AG09319 (cell line): ENCODE measurements at places on chromosomes 2 and 18.

GRCh38 chr2:34663314-34663713 is 1064.2 kb upstream of the FAM98A start:
- no peak for DNase-seq

- no peak for DNase-seq
These were observed 18.8 kb downstream of the TEX44 start for GRCh38 chr2:231611273-231612108.

GRCh38 chr2:1418566-1418965 is 5.3 kb downstream of the TPO start:
- no peak for DNase-seq

DNA sequence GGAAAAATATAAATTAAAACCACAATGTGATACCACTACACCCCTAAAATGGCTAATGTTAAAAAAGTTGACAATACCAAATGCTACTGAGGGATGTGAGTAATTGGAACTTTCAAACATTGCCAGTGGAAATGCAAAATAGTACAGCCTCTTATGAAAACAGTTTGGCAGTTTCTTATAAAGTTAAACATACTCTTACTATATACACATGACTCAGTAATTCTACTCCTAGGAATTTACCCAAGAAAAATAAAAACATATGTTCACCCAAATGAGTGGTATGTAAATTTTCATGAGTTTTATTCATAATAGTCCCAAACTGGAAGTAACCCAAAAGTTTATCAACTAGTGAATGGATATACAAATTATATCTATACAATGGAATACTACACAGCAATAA is 228.0 kb downstream of the CYP26B1 start:
- no peak for DNase-seq

DNA sequence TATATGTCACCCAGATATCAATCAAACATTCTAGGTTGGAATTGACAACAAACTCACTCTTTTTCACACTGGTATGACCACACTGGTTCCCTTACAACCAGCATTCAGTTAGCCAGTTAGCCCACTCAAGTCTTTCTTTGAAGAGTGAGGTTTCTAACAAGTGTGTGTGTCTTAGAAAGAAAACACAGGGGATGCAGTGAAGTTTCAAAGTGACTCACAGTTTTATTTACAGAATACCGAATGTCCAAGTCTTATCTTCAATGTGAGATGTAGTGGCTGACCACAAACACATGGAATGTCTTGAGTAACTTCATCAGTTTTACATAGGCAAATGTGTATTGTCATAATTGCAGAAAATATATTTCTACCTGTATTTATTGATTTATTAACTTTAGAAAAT is 274.7 kb upstream of the HNMT start:
- no peak for DNase-seq

- DNase-seq = no peak
These were observed 50.2 kb downstream of the EHD3 start for GRCh38 chr2:31284107-31284506.

- peak; percentile 4 for DNase-seq
These were observed 386.5 kb downstream of the DLGAP1 start for GRCh38 chr18:4068552-4069158.

- no peak for DNase-seq
These were observed 389.5 kb upstream of the NRP2 start for GRCh38 chr2:205292665-205293295.

GRCh38 chr18:22558945-22559385 is 141.2 kb upstream of the CTAGE1 start:
- no peak for DNase-seq

DNA sequence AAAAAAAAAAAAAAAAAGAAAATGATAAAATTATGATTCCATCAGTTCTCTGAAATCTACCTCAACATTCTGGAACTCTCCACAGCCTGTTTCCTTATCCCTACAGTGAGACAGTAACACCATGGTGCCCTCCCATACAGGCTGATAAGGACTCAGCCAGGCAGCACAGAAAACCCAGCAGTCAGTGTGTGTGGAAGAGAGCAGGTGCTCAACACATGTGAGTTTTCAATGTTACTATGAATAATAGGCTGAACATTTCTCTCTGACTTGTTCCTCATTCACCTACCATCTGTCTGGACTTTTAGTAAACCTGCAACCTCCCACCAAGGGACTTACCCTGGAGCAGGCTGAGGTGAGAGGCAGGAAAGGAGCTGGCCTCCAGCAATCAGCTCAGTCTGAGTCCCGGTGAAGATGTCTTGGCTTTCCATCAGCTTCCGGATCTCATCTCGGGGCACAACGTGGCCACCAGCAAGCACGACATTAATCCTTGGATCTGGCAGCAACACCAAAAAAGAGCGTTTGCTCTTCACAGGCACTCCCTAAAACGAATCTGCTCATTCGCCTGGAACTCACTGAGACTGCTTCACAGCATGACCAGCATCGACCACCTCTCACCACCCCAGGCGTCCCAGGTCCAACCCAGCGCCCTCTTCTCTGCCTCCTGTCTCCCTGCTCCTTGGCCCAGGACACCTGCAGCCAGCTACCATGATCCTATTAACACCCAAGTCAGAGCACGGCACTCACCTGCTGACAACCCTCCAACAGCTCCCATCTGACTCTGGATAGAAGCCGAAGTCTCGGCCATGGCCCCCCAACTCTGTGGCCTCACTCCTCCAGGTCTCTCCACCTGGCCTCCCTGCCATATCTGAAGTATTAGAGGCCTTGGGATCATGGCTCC is 16.5 kb downstream of the PASK start:
- DNase-seq = no peak

GRCh38 chr2:160309585-160309984 is 109.5 kb upstream of the ITGB6 start:
- no peak for DNase-seq

DNA sequence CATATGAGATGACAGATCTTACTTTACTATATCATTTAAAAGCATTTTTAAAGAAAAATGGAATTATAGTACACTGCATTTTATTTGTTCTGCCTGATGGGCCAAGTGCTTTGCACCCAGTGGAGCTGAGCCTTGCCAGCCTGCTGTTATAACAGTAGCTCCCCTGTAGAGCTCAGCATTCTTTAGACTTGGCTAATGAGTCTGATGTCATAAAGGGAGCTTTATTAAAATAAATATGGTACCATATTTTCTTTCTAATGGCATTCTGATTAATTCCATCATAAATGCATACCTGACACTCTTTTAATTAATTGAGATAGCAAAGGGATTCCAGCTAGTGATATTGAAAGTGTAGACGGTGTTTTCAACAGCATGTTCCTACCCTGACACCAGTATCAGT is 40.7 kb downstream of the PARD3B start:
- no peak for DNase-seq

- no peak for DNase-seq
These were observed 10.1 kb downstream of the UGP2 start for GRCh38 chr2:63851691-63852311.

GRCh38 chr2:181483211-181483610 is 26.0 kb downstream of the ITGA4 start:
- DNase-seq = no peak

GRCh38 chr2:19860022-19860421 is 41.8 kb downstream of the TTC32 start:
- no peak for DNase-seq

GRCh38 chr18:42048158-42048557 is 93.1 kb downstream of the PIK3C3 start:
- peak; percentile 58 for DNase-seq

DNA sequence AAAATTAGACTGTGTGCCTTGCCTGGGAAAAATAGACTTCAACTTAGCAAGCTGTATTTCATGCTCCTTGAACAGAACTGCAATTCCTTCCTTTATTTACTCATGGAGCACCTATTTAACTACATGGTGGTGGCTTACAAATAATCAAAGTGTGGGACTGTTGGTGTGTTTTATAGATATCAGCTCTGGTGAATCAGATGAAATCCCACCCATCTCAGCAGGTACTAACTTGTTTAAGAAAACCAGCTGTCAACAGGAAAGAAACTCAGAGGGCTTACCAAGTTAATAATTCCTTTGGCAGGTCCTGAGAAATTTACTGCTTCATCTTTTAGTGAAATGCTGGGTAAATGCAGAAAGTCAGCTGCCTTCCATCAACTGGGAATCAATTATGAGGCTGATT is 830.6 kb downstream of the SLC4A3 start:
- DNase-seq = no peak

DNA sequence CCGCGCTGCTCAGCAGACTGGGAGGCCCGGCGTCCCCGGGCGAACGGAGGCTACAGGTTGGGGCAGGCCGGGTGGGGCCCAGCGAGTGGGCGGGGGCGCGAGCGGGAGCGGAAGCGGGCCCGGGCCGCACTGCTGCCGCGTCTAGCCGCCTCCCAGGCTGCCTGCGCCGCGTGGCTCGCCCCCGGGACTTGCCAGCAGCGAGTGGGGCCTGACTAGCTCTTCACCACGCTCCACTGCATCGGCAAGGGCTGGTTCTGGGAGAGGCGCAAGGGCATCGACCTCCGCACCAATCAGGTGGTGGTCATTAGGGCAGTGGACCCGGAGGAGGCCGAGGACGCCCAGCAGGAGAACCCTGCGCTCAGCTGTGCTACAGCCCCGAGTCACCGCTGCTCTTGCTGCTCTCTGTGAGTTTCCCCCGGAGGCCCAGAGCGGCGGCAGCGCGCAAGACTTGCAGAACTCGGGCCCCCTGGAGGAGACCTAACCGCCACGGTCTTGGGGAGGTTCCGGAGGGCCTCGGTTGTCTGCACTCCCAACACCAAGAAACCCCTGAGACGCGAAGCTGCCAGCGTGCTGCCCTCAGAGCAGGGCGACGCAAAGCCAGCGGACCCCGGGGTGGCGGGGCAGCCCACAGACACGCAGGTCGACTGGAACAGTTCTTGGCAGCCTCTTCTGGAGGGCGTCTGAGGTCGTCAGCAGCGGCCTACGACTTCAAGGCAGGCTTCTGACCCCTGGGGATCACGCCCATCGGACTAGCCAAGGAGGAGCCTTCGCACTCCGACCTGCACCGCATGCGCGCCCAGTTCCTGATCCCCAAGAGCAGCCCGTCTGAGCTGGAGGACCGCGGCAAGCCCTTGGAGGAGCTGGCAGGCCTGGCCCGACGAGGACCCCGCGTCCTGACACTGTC is 27.2 kb upstream of the PTPN2 start:
- DNase-seq = no peak

- DNase-seq = no peak
These were observed 3.8 kb downstream of the GBX2 start for GRCh38 chr2:236164201-236164924.

DNA sequence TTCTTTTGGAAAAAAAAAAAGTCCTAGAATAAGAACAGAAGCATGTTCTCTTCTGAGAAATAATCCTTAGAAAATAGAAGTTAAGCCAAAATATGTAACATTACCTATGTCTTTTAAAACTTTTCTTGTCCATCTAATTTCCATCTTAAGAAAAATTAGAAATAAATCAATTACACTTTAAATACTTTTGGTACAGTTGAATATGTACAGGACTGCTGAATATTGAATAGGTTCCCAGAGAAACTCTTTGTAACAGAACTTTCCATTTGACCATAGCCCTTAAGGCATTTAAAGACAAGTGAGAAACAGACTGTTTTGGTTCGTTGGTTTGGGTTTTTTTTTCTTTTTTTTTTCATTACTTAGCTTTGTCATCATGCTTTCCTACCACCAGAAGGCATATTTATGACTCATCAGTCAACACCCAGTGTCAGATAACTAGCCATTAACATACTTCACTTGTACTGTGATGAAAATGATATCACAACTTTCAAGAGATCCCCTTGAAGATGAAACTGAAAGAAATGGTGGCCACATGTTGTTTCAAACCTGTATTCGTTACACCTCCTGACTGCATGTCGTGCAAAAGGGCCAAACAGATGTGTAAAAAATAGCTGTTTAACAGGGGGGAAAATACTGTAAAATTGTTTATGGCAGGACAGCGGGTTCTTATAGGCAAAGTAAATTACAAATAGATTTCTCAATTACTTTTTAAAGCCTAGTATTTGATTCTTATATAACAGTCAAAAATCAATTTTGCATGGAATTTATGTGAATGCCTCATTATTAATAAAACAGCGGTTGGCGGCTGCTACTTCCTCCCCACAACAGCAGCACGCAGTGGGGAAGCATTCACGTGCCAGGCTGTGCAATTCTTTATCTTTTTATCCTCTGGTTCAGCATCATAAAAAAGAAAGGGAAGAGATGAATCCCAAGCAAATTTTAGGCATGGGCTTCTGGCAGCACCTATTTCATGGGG is 280.7 kb upstream of the HNRNPA3 start:
- DNase-seq = peak; percentile 7

- peak; percentile 57 for DNase-seq
These were observed 524 bp upstream of the SERTAD2 start for GRCh38 chr2:64654063-64654811.

DNA sequence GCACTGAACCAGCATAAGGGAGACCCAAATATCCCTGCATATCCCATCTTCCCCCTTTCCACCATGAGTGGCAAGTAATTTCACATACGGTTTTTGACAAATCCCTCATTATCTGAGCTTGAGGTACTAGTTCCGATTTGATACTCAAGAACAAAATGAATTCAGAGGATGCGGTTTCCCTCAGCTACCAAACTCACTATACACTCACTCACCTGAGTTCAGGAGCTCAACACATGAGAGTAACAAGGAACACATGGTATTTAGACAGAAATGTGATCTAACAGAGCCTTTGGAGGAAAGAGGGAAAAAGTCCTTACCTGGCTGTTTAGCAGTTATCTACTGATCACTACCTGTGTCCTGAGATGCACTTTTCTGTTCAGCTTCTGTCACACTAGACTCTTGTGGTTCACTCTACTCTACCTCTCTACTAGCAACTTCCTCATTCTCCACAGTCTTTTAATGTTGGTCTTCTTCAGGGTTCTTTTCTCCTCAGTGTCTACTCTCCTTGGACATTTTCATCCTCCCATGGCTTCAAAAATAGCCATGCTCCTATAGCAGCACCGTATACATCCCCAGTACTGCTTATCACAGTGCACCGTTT is 25.1 kb downstream of the ASXL2 start:
- DNase-seq = no peak

DNA sequence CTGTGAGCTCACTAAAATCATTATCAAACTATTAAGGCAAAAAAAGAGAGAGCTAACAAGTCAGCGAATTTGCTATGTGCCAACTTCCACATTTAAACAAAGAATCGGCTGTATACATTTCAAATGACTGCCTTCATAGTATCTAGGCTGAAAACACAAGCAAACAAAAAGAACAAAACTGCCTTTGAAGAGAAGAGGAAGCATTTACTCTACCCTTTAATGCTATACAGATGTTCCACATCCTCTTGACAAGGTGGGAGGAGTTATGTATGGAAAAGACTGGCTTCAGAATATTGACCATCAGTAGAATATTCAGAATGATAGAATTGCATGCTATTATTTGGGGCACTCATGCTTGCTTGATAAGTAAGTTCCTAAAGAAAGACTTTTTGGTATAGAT is 741.7 kb downstream of the PLCL1 start:
- DNase-seq = no peak

- DNase-seq = no peak
These were observed 686.3 kb upstream of the HS6ST1 start for GRCh38 chr2:129004940-129005490.

- DNase-seq = no peak
These were observed 59.2 kb downstream of the PIEZO2 start for GRCh38 chr18:11089931-11090715.

DNA sequence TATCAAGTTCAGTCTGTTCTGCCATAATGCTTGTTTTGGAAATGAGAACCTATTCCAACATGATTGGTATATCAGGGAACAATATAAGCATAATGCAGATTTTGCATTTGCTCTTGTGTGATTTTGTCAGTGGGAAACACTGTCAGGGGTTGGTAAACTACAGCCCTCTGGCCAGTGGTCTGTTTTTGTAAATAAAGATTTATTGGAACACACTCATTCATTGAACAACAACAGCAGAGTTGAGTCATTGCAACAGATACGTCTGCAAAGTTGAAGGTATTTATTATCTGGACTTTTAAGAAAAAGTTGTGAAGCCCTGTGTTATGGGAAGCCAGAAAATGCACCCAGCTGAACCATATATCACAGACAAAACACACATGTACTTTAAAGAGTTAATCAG is 83.1 kb downstream of the MCFD2 start:
- DNase-seq = no peak
